Subcutaneous adipose tissue (tissue), 4 donors: ENCODE measurements at places on chromosomes 5 and 9. TPM values are rescaled to one million over a fixed set of nuclear protein-coding genes. Genes with fewer than 3 reads are reported as not detected.

Gene SLC35D2
- 16.5 TPM for total RNA-seq

Gene ANKRD33B
- 5.6 TPM for total RNA-seq

Gene FRRS1L
- total RNA-seq: under 0.01 TPM

Gene FUT7
- not detected for total RNA-seq

Gene NTMT1
- 17.7 TPM for total RNA-seq

Gene ANKRD18A
- 0.33 TPM for total RNA-seq

Gene TAF9
- total RNA-seq: 37.7 TPM

Gene PAEP
- not detected for total RNA-seq

Gene NMUR2
- total RNA-seq: not detected

Gene NSUN2
- total RNA-seq: 41.2 TPM

Gene VCAN
- 101 TPM for total RNA-seq

Gene C1QTNF2
- 1.1 TPM for total RNA-seq

Gene KCNIP1
- total RNA-seq: not detected

Gene UGT3A2
- not detected for total RNA-seq

Gene GFI1B
- total RNA-seq: not detected

Gene TAF11L10
- total RNA-seq: not detected

Gene GRIA1
- total RNA-seq: 0.44 TPM

Gene AGGF1
- total RNA-seq: 20.9 TPM

Gene BASP1
- total RNA-seq: 15.3 TPM

Gene LRRC19
- not detected for total RNA-seq

Gene SLC6A3
- total RNA-seq: 0.16 TPM

Gene GABRG2
- not detected for total RNA-seq

Gene PCDHGA12
- 6.6 TPM for total RNA-seq

Gene ARAP3
- total RNA-seq: 4.9 TPM

Gene PCDHA10
- total RNA-seq: 0.51 TPM
